Endothelial cell of umbilical vein (primary cell): ENCODE measurements at places on chromosomes 11 and 22. TPM values are rescaled to one million over a fixed set of nuclear protein-coding genes. Genes with fewer than 3 reads are reported as not detected.
A peak's percentile ranks its signal among the peaks of the same experiment; 100 is the strongest.

DGAT2 gene
- total RNA-seq: 0.55 TPM in 2 replicates

PHOX2A gene
- not detected in 2 replicates for total RNA-seq

MYEOV gene
- total RNA-seq: 7.0 and 14.4 TPM in 2 replicates

- DNase-seq: no peak
These were observed 79.7 kb upstream of the LINC01488 start for GRCh38 chr11:69401715-69402114.

DNA sequence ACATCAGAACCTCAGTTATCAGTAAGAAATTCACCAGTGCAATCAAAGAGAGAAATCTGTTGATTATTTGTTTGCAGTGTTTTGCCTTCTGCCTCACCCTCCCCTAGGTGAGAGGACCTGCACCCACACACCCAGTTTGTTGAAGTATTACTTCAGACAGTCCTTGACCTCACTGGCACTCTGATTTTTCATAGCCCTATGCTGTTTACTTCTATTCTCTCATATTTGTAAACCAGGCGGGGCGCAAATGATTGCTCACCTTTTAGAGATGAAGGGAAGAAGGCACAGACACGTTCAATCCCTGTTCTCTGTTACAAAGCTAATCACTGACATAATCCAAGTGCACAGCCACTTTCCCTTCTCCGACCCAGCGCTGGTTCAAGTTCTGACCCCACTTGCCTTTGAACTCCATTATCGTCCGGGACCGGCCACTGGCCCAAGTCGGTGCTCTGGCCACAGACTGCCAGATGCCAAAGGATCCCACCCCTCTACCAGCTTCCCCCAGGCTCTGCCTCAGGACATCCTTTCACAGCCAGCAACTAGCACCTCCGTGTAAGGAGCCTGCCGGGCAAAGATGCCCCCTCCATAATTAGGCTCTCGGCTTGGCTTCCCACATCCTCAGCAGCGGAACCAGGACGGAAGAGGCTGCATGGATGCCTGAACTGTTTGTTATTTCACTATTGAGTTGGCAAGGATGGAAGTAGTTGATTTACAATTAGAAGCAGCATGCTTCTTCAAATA, 1.7 kb downstream of the ETS1 start:
- DNase-seq: no peak

- DNase-seq: peak; percentile 89
These were observed at the start of gene MMP10 for GRCh38 chr11:102780491-102780918. TSS of gene MMP10 (minus strand) at chr11:102780628. CDS start at chr11:102780591, 37 bp downstream.

DNA sequence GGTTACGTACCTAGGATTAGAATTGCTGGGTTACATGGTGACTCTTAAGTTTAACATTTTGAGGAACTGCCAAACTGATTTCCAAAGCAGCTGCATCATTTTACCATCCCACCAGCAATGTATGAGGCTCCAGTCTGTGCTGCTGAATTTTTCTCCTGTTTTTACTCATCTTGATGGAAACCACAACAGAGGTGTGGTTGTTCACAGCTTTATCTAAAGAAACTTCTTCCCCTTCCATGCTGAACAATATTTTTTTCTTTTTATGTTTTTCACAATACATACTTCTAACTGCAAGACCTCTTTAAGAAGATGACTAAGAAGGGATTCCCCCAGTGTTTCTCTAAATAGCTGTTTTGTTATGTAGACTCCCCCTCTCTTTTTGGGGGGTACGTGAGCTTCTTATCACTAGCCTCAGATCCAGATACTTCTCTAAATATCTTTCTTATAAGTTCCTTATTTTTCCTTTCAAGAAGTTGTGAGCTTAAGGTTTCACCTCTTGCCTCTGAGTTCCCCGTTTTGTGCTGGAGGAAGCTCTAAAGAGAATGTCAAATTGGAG, 24.0 kb downstream of the TCP11L1 start:
- no peak for DNase-seq

GRCh38 chr11:4851033-4851432, 2.0 kb upstream of the OR51S1 start:
- no peak for DNase-seq

DNA sequence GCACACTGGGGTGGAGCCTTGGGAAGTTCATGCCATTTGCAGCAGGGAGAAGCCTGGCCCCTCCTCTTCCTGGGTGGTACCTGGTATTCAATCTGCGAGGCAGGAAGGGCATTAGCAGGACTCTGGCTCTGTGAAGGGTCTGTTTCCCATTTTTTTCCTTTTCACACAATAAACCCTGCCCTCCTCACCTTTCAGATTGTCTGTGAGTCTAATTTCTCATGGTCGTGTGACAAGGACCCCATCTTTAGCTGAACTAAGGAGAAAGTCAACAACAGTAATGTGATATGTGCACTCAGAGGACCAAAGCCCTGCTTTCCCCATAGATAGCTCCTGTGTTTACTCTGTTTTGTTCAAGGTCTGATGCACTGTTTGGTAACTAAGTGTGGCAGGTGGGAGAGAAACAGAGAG, 26.6 kb upstream of the CASP4 start:
- DNase-seq: no peak

DNA sequence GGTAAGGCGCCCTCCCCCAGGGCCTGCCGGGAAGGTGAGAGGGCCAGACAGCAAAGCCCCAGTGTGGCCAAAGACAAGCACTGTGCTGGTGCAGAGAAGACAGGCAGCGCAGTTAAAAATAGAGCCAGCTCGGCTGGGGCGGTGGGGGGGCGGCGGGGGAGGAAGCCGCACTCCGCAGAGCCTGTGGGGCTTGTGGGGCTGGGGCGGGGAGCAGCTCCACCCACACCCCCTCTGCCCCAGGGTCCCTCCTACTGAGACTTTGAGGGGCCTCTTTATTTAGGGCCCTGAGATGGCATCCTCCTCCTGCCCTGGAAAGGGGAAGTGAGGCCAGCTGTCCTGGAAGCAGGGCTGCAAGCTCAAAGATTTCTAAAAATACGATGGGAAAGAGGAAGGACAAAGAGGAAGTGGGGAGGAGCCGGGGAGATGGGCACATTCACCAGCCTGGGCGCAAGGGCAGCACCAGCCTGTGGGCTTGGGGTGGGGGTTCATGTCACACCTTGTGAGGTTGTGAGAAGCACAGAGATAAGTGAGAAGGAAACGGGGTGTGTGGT, 2.6 kb downstream of the CYTH4 start:
- no peak for DNase-seq

LDHAL6A gene
- not detected in 2 replicates for total RNA-seq

- DNase-seq: no peak
These were observed 12.7 kb upstream of the IL10RA start for GRCh38 chr11:117973503-117973860.

- no peak for DNase-seq
These were observed 333.2 kb downstream of the CASP12 start for GRCh38 chr11:104564921-104565582.

CCDC116 gene
- 0.33 and 0.53 TPM in 2 replicates for total RNA-seq

FAM89B gene
- 63.1 and 63.8 TPM in 2 replicates for total RNA-seq

DNA sequence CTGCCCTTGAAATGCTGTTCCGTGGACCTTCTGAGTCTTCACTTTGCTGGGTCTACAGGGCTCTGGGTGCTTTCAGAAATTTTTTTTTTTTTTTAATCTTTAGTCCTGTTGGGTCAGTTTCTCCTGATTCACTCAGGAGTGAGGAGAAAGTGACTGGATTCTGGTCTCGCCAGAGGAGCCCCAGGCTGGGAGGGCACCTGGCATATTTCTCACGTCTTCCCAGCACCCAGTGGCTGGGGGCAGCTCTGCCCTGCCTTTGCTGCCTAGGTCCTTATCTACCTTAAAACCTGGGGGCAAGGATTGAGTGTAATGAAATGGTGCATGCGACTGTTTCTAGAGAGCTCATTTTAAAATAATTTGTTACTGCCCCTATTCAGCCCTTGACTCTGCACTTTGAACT, 23.3 kb downstream of the SAMM50 start:
- DNase-seq: no peak

OR8B12 gene
- total RNA-seq: not detected in 2 replicates

- no peak for DNase-seq
These were observed 66.3 kb downstream of the ETS1 start for GRCh38 chr11:128520888-128521681.

DNA sequence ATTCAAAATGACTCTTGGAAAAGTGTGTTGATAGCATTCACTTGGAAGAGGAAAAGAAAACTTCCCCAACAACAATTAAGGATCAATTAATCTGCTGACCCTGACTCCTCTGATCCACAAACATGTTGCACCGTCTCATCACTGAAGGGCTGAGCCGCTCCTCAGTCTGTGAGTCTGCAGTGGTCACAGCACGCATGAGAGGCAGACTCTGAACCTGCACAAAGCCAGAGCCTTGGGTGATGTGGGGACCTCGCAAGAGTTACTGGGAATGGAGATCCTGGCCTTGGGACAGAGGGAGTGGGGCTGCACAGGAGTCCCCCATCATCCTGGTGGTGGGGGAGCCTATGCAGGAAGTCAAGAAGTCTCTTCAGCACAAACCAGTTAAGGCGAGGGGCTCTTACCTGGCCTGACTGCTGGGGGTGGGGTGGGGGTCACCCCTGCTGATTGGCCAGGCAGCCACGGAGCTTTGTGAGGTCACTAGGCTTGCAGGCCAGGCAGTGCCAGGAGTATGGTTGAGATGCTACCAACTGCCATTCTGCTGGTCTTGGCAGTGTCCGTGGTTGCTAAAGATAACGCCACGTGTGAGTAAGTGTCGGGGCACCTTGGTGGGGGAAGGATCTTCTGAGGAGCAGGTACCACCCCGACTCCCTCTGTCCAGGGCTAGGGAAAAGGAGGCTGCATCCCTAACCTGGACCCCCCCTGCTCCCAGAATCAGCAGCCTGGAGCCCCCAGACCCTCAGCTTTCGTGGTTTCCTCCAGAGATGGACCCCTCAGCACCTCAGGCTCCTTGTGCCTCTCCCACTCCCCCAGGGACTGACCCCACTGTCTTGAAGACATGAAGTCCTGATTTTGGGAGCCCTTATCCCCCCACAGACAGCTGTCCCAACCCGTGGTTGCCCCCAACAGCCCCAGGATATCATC, at the start of gene ACR:
Gene ACR (plus strand): TSS at position 477 of the 921 bp plus-strand sequence. CDS start 32 bp downstream, at position 509.
- no peak for DNase-seq

GRCh38 chr11:41189701-41190436, 269.6 kb downstream of the LRRC4C start:
- DNase-seq: no peak

- DNase-seq: no peak
These were observed 296.8 kb upstream of the FOLH1 start for GRCh38 chr11:49505231-49505630.

- DNase-seq: peak; percentile 70
These were observed 16.2 kb downstream of the PIWIL3 start for GRCh38 chr22:24758164-24758799.

- DNase-seq: no peak
These were observed 174.7 kb upstream of the MTNR1B start for GRCh38 chr11:92794783-92795182.

- peak; percentile 35 for DNase-seq
These were observed 9.6 kb upstream of the C1QTNF6 start for GRCh38 chr22:37197451-37198257.

ACRV1 gene
- total RNA-seq: not detected in 2 replicates
